ENCODE measurements at places on chromosomes 2 and 18.

- DNase-seq: no peak
These were observed 200.4 kb downstream of the CTNNA2 start for GRCh38 chr2:79713131-79713785.

DNA sequence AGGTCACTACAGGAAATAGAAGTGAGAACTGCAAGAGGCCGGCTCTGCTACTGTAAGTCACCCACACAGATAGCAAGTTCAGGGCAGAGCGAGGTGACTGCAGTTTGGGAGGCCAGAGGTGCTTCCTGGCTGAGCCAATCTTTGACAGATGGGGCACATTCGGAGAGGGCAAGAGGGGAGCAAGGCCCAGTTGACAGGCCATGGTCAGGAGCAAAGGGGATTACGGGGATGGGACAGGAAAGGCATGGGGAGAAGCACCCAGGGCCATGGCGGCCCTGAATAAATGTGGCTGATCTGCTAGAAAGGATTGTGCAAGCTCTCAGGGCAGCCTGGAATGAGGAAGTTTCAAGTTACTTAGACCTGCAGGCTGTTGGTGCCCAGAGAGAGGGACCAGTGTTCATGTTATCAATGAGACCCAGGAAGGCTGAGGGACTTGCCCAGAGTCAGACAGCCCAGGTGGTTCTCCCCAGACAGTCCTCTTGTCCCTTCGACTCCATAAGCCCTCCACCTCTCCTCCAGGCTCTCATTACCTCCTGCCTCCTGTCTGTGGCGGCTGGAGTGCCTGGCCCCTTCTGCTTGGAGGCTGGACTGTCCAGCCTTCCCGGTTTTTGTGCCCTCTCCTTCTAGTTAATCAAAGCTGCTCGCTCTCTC lies 123.3 kb downstream of the CTIF start:
- DNase-seq: no peak

DNA sequence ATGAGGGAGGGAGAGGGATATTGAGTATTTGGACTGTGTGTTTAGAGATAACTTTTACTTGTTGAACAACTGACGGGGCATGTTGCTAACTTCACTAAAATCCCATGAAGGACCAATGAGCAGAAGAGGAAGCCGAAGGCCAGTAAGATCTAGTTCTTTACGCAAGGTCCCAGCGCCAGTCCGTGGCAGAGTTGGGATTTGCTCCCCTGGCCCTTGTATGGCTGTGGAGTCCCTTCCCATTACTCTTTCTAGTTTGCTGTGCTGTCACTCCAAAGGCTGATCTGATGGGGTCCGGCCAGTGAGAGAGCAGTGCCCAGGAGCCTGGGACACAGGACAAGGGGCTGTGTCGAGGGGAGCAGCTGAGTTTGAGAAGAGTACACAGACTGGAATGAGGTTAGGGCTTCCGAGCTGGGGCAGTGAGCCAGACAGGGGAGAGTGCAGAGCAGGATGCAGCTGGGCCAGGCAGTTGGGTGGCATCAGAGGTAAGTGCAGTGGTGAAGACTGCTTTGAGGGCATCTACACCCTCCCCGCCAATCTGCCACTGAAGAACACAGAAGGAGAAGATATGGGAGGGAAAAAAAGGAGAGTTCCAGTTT lies 692.9 kb upstream of the HS6ST1 start:
- no peak for DNase-seq

GRCh38 chr2:211204456-211204855 lies 648.1 kb downstream of the CPS1 start:
- no peak for DNase-seq

DNA sequence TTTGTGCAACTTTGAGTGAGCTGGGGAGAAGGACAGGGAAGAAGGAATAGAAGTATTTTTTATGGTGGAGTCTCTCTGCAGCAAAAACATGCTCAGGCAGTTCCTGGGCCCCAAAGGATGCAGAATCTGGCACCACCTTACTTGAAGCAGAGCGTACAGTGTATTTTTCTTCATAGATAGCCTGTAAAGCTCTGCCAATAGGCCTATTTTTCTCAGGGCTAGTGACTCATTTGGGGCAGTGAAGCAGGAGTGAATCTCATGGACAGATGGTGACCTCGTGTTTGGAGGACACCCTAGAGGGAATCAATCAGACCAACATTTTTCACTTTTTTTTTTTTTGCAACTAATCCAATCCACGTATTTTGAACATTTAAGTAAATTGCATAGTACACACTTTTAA lies 268.1 kb upstream of the CXCR4 start:
- DNase-seq: no peak

DNA sequence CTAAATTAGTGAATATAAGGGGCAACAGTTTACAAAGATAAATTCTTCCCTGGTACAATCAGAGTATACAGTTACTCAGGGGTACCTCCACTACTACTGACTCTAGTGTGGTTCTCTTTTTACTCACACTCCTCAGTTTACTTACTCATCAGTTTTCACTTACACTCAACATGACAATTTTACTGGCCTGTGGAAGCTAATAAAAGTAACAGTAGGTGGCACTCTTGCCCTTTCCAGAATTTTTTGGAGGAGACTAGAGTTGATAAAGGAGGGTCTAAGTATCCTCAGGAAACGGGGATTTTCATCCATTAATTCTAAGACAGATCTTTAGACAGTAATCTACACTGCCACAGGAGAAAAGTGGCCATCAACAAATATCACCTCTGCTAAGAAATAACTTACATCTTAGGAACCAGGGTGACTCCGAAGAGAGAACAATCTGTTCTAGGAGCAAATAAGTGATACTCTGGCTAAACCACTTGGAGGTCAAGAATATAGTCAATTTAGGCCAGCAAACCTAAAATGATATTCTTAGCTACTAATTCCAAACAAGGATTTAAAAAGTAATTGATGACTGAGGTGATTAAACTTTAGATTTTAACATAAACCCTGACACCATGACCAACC lies 61.3 kb downstream of the ATL2 start:
- DNase-seq: peak; percentile 65

- DNase-seq: no peak
These were observed 109.6 kb upstream of the CDC42EP3 start for GRCh38 chr2:37781028-37781427.

- DNase-seq: no peak
These were observed 345.8 kb upstream of the TFPI start for GRCh38 chr2:187900021-187900420.

- DNase-seq: no peak
These were observed 35.4 kb downstream of the INPP4A start for GRCh38 chr2:98479959-98480524.

DNA sequence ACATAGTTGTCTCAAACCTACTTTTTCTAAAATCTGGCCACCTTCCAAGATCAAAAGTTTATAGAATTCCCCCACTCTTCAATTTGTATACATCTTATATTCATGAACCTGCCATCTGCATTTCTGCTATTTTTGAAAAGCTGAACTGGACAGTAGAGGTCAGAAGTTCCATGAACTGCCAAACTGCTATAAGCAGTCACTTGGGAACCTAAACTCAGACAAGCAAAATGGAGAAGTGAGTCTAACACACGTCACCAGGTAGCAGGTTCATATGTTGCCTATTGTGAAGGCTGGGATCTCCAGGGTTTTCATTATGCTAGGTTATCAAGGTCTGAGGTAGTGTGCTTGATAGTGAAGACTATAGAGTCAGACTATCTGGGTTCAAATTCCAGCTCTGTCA lies 2.0 kb upstream of the MYO1B start:
- no peak for DNase-seq

- DNase-seq: no peak
These were observed 125.4 kb downstream of the TPO start for GRCh38 chr2:1538663-1539062.

Measured in CD4-positive, alpha-beta T cell treated with Interferon alpha-2 for 1 hour (primary cell).